Mucosa of descending colon (tissue), 3 donors: ENCODE measurements at places on chromosomes 16 and 17.

- no peak for DNase-seq
Measured at GRCh38 chr17:311119-311782, 41.4 kb downstream of the RPH3AL start.

DNA sequence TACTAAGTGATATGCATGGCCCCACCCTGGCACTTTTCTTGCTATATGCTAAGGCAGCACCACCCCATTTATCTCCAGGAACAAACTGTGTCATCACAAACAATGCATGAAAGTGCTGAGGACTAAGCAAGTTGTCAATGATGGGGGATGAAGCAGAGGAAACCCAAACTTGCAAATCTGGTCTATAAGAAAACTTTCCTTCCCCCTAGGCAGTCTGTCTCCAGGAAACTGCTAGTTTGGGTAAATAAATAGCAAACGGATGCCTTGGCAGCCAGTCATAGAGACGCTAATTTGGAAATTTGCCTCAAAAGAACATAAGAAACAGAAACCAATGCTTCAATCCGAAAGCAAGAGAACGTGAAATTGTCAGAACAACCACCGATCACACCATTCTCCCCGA is 5.6 kb upstream of the HSBP1 start:
- DNase-seq = no peak

- DNase-seq = no peak
Measured at GRCh38 chr17:61179380-61179806, 220.2 kb upstream of the TBX2 start.

DNA sequence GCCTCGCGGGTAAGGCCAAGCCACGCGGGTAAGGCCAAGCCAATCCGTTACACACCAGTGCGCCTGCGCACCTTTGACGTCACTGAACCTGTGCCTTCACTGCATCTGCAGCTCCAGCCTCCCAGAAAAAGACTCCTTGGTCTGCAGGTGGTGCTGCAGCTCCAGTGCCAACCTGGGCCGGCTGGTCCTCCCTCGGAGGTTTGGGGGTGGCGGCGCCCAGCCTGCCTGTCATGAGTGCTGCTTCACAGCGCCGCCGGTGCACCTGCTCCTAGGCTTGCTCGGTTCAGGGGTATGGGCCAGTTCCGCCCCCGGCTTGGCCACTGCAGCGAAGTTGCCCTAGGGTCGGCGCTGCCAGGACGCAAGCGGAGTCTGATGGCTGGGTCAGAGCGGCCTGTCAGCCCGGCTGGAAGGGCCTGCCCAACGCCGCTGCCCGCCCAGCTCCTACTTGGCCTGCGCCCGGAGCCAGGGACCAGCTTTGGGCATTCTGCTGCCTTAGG is 146.6 kb downstream of the USP22 start:
- DNase-seq = no peak

DNA sequence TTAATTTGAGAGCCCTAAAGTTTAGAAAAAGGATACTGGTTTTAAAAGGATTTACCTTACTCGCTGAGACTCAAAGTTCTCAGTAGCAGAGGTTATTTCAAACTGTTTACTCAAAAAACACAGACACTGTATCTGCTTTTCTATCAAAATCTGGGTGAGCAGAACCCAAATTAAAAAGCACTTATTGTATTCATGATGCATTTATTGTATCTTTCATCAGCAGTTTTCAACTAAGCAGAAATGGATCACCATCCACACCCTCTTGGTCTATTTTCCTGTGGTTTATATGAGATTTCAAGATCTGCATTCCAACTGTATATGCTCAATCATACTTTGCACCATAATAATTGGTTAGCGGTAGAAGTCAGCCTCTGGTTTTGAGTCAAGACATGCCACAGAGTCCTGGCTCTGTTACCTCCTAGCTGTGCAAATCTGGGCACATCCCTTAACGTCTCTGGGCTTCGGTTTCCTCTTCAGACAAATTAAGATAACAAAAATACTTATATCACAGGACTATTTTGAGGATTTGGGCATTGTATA is 109.5 kb downstream of the ASIC2 start:
- DNase-seq = no peak
